ENCODE measurements at places on chromosomes 2 and 18.

DNA sequence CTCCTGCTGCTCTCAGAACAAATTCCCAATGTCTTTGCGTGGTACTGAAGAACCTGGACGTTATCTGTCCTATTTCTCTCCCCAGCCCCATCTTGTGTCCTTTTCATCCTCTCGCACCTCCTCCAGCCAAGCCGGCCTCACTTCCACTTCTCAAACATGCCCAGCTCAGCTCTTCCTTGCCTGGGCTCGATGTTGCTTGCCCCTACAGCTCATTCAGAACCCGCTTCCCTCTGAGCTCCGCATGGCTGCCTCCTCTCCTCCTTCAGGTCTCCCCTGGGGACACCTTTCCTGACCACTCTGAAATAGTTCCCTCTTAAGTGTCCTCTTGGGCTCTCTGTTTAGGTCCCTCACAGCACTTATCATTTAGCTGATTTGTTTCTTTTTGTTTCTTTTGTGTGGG is 6.7 kb upstream of the SMARCAL1 start:
- no peak for DNase-seq

DNA sequence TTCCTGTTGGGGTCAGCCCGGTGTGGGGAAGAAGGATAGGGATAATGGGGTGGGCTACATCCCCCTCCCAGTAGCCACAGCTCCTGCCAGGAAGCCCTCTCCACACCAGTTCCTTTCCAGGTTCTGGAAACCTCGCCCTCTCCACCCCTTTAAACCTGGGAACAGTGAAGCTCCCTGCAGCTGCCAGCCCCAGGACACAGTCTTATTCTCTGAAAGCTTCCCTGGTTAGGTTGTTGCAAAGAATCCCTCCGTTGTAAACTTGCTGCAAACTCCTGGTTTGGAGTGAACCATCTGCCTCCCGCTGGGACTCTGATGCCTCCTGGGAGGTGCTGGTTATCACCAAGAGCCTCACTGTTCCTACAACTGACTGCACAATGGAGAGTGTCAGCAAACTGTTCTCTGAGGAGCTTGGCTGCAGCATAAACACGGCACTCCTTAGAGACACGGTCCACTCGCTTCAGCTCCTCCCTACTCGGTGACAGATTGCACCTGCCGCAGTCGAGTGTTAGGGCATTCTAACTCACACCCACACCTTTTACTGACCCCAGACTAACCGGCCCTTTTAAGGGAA is 261.8 kb upstream of the RAB6C start:
- no peak for DNase-seq

- no peak for DNase-seq
These were observed 29.5 kb downstream of the STK39 start for GRCh38 chr2:168217920-168218319.

DNA sequence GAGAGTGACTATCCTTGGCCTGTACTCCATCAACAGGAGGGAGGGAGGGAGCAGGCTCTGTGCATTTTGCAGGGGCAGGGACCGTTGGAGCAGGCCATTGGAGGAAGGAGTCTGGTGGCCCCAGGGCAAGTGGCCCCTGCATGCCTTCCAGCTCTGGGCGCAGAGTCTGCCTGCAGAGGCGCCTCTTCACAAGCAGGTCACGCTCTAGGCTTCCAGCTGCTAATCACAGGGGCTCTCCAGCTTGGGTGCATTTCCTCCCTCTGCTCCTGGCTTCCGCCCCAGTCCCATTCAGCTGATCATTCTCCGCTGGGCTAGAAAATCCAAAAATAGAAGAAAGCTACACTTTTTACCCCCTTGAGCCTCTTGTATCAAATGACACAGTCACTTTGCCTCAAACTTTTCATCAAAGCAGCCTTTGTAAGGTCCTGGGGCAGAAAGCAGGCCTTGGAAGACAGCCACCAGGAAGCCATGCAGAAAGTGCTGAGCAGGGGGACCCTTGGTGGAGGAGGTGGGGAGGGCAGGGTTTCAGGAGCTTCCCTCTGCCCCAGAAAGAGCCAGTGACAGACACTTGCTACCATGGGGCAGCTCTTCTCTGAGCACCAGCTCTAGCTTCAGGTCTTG is 11.3 kb downstream of the TMEM247 start:
- no peak for DNase-seq

Data from thoracic aorta (tissue), 2 donors.